ENCODE measurements at places on chromosomes 7 and 10.
A peak's percentile ranks its signal among the peaks of the same experiment; 100 is the strongest.

- DNase-seq, result no peak
These were observed 73.8 kb downstream of the PON1 start for GRCh38 chr7:95250571-95250970.

DNA sequence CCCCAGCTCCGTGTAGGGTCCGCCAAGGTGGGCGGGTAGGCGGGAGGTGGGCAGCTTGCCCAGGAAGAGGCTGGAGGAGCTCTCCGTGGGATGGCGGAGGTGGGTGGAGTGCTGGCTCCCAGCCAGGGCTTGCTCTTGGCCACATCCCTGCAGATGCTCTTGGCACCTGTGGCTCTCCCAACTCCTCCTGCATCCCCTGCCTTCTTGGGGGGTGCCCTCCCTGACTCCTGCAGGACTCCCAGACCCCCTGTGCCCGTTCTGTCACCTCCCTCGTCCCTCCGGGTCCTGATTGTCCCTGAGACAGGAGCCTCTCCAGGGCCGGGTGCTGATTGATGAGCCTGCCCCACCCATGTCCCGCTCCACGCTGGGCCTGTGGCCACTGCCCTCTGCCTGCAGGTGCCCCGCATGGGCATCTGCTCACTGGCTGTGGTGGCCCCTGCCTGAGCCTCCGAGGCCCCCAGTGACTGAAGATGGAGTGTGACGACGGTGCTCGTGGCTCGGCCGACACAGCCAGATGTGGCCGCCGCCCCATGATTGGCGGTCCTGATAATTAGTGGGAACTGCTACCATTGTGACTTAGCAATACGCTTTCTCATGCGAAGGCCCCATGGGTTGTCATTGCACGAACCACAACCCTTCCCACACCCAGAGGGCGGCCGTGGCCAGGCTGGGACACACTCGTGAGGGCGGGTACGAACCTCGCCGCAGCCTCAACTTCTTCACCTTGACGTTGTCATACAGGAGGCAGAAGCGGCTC lies 23.6 kb downstream of the CFAP46 start:
- DNase-seq, result no peak

DNA sequence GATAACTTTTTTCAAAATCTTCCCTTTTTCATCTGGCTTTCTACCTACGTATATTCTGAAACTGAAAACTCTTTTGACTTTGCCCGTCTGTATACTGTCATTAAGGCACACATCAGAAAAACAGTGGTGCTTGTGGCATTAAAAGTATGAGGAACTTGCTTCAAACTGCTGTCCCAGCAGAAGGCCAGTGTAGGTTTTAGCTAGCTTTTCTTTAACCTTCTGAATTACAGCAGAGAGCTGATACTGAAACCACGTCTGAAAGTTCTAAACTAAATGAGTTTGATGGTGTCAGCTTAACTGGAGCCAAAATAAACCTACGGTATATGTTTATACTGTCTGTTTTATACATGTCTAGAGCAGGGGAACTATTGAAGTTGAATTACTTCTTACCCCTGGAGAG lies 283.4 kb downstream of the TFEC start:
- no peak for DNase-seq

DNA sequence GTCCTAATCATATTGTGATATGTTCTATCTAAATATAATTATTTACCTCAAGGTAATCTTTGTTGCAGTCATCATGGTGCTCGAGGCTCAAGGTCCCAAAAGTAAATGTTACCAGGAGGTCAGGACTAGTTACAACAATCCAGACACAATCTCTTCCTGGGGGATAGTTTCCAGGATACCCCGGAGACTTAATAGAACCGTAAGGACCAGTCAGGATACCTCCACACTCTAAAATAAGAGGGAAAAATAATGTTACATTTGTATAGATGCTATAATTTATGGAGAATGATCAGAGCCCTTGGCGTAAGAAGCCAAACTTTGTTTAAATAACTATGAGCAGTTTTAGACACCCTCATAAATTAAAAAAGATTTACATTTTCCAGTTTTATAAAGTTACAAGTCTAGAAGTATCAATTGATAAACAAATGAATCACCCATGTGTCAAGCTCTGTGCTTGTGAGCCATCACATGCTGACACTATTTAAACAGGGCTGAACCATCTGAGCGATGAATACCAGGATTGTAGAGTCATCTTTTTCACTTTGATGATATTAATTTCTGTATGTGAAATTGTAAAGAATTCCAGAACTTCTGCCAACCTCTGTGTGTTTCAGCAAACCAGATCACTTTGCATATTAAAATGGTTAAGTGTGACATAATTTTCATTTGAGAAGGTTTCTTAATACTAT lies 41.3 kb downstream of the CUBN start:
- DNase-seq, result no peak

DNA sequence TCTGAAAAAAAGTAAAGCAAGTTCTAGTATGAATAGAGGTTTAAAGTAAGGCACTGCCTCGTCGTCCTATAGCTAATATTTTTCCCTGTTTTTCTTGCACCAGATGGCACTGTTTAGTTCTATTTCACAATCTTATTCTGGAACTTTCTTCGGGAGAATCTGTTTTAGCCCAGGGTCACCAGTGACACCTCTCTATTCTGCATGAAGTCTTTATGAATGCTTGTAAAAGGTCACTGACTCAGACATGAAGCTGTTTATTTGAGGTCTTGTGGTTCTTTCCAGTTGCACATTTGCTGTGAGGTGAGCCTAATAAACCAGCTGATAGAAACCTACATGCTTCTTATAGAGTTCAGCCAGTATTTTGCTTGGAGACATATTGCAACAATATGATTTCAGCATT lies 444.3 kb downstream of the AUTS2 start:
- no peak for DNase-seq

GRCh38 chr10:112792487-112793201 lies 157.4 kb upstream of the TCF7L2 start:
- DNase-seq, result peak; percentile 61

- no peak for DNase-seq
These were observed 138.5 kb downstream of the NPY start for GRCh38 chr7:24422441-24423010.
